Activated naive CD4-positive, alpha-beta T cell treated with anti-CD3 and anti-CD28 coated beads for 36 hours (primary cell): ENCODE measurements at places on chromosomes 7 and 10. TPM values are rescaled to one million over a fixed set of nuclear protein-coding genes. Genes with fewer than 3 reads are reported as not detected.

The VAX1 gene
- total RNA-seq, result not detected

GRCh38 chr10:34539533-34540315, 275.4 kb downstream of the PARD3 start:
- no peaks in the 10 kb centered on the region for H3K36me3 ChIP-seq
- H3K27me3 ChIP-seq, result no peaks in the 10 kb centered on the region
- no peak overlapping the region for H3K27ac ChIP-seq
- no peak for DNase-seq
- no peaks in the 10 kb centered on the region for H3K4me1 ChIP-seq
- no peak overlapping the region for H3K4me3 ChIP-seq

GRCh38 chr7:28065721-28066285, 114.8 kb downstream of the JAZF1 start:
- H3K27ac ChIP-seq, result no peak overlapping the region
- no peak overlapping the region for H3K4me3 ChIP-seq
- no peaks in the 10 kb centered on the region for H3K36me3 ChIP-seq
- no peaks in the 10 kb centered on the region for H3K27me3 ChIP-seq
- DNase-seq, result no peak

GRCh38 chr10:94274142-94274787, 88.5 kb downstream of the NOC3L start:
- no peak for DNase-seq
- no peaks in the 10 kb centered on the region for H3K4me1 ChIP-seq
- H3K27me3 ChIP-seq, result no peaks in the 10 kb centered on the region
- H3K4me3 ChIP-seq, result no peak overlapping the region
- H3K36me3 ChIP-seq, result peaks cover 2% of the 10 kb centered on the region
- no peak overlapping the region for H3K27ac ChIP-seq

The HOXA5 gene
- not detected for total RNA-seq

The BHLHA15 gene
- 0.40 TPM for total RNA-seq

The SLC18A3 gene
- total RNA-seq, result not detected

DNA sequence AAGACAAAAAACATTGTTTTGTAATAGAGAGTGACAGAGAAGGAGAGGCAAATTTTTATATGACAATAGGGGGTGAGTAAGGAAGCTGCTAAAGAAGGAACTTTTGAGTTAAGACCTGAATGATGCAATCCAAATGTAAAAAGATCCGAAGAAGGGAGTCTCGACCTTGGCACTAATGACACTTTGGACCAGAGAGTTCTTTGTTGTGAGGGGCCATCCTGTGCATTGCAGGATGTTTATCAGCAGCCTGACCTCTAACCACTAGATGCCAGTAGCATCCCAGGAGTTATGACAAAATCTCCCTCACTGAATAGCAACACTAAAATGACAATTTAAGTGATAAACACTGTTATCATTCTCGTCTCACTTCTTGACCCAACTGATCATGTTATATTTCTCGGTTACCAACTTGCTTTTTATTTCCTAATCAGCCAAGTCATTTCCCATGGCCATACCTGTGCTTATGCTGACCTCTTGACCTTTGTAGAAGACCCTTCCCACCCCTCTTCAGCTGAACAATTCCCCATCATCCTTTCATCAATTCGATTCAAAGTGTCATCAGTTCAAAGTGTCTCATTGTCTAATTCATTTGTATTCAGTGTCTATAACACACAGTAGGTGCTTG, 30.0 kb downstream of the DGKI start:
- no peaks in the 10 kb centered on the region for H3K4me1 ChIP-seq
- H3K4me3 ChIP-seq, result no peak overlapping the region
- peaks cover 20% of the 10 kb centered on the region for H3K27me3 ChIP-seq
- no peak overlapping the region for H3K27ac ChIP-seq
- no peaks in the 10 kb centered on the region for H3K36me3 ChIP-seq

The CUBN gene
- 0.37 TPM for total RNA-seq

The ZNF736 gene
- total RNA-seq, result 24.0 TPM

The PPP1R3C gene
- total RNA-seq, result 0.12 TPM

- H3K36me3 ChIP-seq, result no peaks in the 10 kb centered on the region
- DNase-seq, result no peak
- H3K4me3 ChIP-seq, result no peak overlapping the region
- no peaks in the 10 kb centered on the region for H3K27me3 ChIP-seq
These were observed 67.5 kb downstream of the PWWP2B start for GRCh38 chr10:132464256-132465192.

The CACNB2 gene
- total RNA-seq, result not detected

GRCh38 chr7:131955679-131956078, 399.3 kb upstream of the PODXL start:
- H3K27ac ChIP-seq, result no peak overlapping the region
- H3K27me3 ChIP-seq, result peaks cover 9% of the 10 kb centered on the region
- no peaks in the 10 kb centered on the region for H3K4me1 ChIP-seq
- no peak for DNase-seq
- H3K4me3 ChIP-seq, result no peak overlapping the region
- no peaks in the 10 kb centered on the region for H3K36me3 ChIP-seq

DNA sequence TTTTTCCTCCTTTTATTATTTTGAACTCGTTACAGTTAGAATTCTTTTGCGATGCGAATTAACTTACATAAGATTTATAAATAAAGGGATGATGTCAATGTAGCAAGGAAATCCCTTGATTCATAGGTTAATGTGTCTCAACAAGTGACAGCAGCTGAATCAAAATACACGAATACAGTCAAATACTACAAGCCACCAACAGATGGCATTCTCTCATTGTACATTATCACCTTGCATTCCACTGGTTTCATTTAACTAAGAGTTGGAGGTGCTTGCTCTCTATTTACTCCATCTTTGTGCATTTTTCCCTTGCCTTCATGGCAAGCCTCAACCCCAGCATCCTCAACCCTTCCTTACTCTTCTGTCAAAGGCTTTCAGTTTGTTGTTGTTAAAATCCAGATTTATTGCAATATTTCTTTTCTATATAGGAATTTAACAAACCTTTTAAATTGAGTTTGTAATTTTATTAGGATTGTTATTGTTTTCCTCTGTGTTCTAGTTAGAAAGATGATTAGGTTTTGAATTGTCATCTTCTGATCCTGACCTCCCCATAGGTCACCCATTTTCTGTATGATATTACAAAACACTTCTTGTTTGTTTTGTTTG, 78.3 kb downstream of the SLC25A40 start:
- no peaks in the 10 kb centered on the region for H3K4me1 ChIP-seq
- no peak overlapping the region for H3K27ac ChIP-seq
- H3K27me3 ChIP-seq, result peaks cover under 1% of the 10 kb centered on the region
- no peak overlapping the region for H3K4me3 ChIP-seq

DNA sequence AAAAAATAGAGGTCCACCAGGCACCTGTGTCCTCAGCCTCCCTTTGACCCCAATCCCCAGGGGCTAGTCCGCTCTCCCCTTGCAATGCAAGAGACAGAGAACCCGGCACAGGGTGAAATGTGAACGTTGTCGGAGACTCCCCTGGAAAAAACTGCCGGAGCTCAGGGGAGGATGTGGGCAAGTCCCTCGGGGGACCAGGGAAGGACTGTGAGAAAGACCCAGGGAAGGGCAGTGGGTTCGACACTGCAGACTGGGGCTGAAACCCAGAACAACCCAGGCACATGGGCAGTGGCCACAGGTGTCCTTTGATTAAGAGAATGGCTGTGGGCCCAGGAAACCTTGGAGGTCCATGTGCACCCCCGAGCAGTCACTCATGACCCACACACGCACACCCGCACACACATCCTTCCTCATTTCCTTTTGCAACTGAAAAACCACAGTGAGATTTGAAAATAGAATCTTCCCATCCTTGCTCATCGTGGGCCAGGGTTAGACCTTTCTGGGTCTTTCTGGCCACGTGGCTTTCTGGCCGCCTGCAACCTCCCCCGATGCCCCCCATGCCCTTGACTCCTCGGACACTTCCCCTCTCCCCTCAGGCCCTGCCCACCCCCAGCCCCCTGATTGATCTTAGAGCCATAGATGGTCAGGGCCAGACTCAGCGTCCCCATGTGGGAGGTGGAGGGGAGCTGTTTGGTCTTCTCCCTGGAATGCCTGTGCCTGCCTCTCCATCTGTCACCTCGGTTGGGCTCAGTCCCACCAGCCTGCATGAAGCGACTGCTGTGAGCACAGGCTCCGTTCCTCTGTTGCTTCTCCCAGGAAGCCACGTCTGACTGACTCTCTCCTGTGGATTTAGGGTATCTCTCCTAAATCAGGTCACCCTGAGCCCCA, 7.9 kb downstream of the LAT2 start:
- DNase-seq, result peak; percentile 31
- no peaks in the 10 kb centered on the region for H3K27me3 ChIP-seq
- no peak overlapping the region for H3K4me3 ChIP-seq
- no peaks in the 10 kb centered on the region for H3K36me3 ChIP-seq

- peak; percentile 57 for DNase-seq
- no peaks in the 10 kb centered on the region for H3K36me3 ChIP-seq
- peak overlapping the region; percentile 57 for H3K4me3 ChIP-seq
- H3K27me3 ChIP-seq, result peaks cover 12% of the 10 kb centered on the region
- H3K4me1 ChIP-seq, result peaks cover 10% of the 10 kb centered on the region
These were observed 27.6 kb downstream of the WDR86 start for GRCh38 chr7:151382079-151382885.

The MRLN gene
- not detected for total RNA-seq

GRCh38 chr10:9877978-9878377, 1139.7 kb upstream of the CELF2 start:
- H3K27me3 ChIP-seq, result no peaks in the 10 kb centered on the region
- no peak for DNase-seq
- no peaks in the 10 kb centered on the region for H3K36me3 ChIP-seq

The ADRA2A gene
- total RNA-seq, result not detected

DNA sequence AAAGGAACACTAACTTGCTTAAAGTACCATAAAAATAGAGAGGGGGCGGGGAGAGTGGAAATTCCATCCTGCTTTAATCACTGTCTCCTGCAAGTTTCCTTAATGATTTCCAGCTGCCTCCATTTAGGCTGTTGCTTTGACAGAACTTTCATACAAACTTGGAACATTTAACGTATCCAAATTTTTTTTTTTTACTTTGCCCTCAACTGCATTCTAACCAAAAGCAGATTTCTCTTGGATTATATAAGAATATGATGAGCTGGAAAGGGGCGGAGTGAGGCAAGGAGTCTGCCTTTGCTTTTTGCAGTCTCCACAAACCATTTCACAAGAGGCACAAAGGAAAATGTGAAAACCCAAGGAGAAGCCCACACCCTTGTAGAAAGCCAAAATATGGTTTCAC, 46.6 kb upstream of the COL1A2 start:
- H3K27ac ChIP-seq, result no peak overlapping the region
- no peak for DNase-seq
- H3K4me3 ChIP-seq, result no peak overlapping the region
- peaks cover 7% of the 10 kb centered on the region for H3K27me3 ChIP-seq

DNA sequence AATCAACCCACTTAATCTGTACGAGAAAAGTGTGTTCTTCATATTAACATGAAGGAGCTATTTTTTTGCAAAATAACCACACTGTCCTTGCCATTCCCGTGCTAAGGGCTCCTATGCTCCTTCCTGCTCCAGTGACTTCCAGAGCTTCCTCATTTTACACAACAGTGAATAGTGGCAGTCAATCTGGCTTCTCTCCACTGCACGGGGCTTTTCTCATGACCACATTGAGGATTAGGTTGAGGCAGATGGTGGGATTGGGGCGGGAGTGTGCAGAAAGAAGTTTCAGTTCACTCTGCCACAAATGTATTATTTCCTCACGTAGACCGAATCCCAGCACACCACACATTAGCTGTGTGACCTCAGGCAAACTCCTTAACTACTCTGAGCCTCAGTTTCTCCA, 235.1 kb downstream of the ARHGAP12 start:
- H3K36me3 ChIP-seq, result no peaks in the 10 kb centered on the region
- no peak for DNase-seq
- no peaks in the 10 kb centered on the region for H3K4me1 ChIP-seq
- no peak overlapping the region for H3K4me3 ChIP-seq

- no peaks in the 10 kb centered on the region for H3K36me3 ChIP-seq
- no peak overlapping the region for H3K4me3 ChIP-seq
- peaks cover 6% of the 10 kb centered on the region for H3K27me3 ChIP-seq
- H3K27ac ChIP-seq, result no peak overlapping the region
- no peaks in the 10 kb centered on the region for H3K4me1 ChIP-seq
These were observed 167.0 kb upstream of the PRPS1L1 start for GRCh38 chr7:18194616-18195015.

The ING3 gene
- 26.7 TPM for total RNA-seq

DNA sequence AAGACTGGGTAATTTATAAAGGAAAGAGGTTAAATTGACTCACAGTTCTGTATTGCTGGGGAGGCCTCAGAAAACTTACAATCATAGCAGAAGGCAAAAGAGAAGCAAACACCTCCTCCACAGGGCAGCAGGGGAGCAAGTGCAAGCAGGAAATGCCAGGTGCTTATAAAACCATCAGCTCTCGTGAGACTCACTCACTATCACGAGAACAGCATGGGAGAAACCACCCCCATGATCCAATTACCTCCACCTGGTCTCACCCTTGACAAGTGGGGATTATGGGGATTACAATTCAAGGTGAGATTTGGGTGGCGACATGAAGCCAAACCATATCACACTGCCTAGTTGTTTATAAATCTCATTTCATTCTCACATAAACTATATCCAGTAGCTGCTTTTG, 28.0 kb upstream of the CPN1 start:
- H3K27me3 ChIP-seq, result peaks cover 16% of the 10 kb centered on the region
- H3K4me3 ChIP-seq, result no peak overlapping the region
- peaks cover 3% of the 10 kb centered on the region for H3K4me1 ChIP-seq
- no peak overlapping the region for H3K27ac ChIP-seq
- peak; percentile 19 for DNase-seq

The GPC2 gene
- total RNA-seq, result 9.5 TPM

DNA sequence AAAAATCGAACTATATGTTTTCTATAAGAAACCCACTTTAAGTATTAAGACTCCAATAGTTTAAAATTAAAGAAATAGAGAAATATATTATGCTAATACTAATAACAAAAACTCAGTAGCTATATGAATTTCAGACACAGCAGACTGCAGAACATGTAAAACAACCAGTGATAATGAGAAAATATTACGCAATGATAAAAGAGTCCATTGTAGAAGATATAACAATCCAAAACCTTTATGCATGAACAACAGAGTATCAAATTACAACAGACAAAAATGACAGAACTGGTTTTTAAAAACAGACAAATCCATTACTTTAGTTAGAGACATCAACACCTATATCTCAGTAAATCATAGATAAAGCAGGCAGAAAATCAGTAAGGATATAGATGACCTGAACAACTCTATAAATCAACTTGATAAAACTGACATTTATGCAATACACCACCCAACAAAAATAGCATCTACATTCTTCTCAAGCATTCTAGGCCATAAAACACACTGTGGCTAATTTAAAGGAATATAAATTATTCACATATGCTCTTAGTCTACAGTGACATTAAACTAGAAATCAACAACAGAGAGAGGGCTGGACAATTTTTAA, 669.5 kb upstream of the GHITM start:
- no peaks in the 10 kb centered on the region for H3K27me3 ChIP-seq
- H3K27ac ChIP-seq, result no peak overlapping the region
- no peaks in the 10 kb centered on the region for H3K4me1 ChIP-seq
- no peak overlapping the region for H3K4me3 ChIP-seq
- H3K36me3 ChIP-seq, result no peaks in the 10 kb centered on the region
